ENCODE measurements at places on chromosomes 13 and 19.
A peak's percentile ranks its signal among the peaks of the same experiment; 100 is the strongest.

GRCh38 chr19:1041272-1041834, 1.4 kb downstream of the ABCA7 start:
- no peak for DNase-seq

- no peak for DNase-seq
These were observed 6.6 kb downstream of the C19orf25 start for GRCh38 chr19:1472231-1473084.

GRCh38 chr19:6424195-6424938, at the start of gene KHSRP:
Gene KHSRP, minus strand, starts transcription at chr19:6424811. Its CDS starts 110 bp downstream, at chr19:6424701.
- DNase-seq: peak; percentile 35

DNA sequence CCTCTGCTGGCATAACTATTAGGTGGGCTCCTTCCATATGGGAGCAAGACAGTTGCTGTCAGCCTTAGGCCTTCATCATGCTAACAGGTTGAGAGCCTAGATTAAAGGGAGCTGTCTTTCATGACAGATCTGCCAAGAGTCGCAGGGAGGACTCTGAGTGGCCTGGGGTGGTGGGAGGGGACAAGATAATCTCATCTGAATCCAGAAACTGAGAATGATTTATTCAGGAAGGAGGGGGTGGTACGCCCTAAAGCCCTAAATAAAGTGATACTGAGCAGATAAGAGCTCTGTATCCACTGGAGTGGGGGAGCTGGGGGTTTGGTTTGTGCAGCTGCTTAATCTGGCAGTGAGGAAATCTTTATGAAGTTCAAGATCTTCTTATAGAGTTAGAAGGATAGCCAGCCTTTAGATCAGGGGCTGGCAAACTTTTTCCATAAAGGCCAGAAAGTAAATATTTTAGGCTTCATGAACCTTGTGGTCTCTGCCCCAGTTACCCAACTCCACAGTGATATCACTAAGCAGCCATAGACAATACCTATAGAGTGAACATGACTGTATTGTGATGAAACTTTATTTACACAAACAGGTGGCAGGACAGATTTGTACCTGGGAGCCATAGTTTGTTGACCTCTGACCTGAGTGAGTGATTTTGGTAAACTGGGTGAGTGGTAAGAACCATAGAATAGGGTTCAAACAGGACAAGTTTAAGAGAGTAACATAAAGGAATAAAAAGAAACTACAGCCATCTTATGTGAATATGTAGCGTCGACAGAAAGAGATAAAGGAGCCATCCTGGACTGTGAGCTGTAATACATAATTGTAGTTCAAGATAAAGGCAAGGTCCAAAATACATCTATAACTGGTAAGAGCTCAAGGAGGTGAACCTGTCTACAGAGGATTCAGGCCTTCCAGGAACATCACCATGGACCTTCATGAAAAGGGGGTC, 9.8 kb upstream of the STK24 start:
- DNase-seq: no peak

Data from ELR (cell line).